ENCODE measurements at places on chromosomes 5 and 9.

DNA sequence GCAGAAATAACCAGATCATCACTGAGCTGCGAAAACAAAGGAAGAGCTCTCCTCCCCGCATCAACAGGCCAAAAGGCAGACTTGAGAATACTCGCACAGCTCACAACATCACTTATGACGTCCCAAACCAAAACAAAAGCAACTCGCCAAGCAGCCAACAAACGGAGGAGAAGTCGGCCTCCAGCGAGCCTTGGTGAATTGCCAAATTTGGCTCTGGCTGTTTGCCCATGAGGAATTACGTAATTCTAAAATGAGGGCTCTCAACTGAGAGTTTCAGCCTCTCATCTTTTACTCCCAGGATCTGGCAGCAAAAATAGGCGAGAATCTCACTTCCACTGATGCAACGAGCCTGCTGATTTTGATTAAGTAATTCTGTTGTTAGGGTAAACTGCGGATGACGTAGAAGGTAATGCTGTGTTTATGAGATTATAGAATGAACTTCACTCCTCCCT lies 51.7 kb upstream of the SEMA6A start:
- DNase-seq: no peak

- no peak for DNase-seq
These were observed 14.9 kb upstream of the CTXN3 start for GRCh38 chr5:127634007-127634406.

GRCh38 chr5:135266303-135266635 lies 132.8 kb downstream of the MACROH2A1 start:
- DNase-seq: no peak

DNA sequence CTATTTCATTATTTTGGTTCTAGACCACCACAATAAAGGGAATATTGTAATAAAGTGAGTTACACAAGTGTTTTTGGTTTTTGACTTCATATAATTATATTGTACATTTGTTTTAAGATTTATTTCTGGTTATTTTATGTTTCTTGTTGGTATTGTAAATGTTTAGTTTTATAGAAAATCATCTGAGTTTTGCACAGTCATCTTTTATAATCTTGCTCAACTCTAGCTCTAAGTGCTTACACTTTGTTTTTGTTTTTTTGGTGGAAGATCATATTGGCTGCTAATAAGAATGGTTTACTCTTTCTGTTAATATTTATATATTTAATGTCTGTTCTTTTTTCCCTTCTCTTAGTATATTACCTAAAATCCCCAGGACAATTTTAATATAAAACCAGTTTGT lies 135.0 kb downstream of the CNTLN start:
- DNase-seq: no peak

DNA sequence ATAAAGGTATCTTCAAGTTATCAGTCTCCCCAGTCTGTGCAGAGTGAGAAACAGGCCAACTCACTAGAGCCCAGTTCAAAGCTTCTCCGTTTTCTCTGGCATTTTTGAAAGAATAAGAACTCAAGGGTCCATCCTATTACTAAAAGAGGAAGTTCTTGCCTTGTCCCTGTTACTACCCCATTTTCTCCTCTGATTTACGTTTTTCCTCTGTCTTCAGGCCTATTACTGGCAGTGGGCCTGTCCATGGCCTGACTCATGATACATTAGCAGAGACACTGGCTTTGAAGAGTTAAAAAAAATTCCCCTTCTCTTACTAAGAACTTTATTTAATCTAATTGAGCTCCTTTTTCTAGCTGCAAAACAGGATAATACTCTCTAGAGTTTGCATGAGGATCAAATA lies 624.0 kb upstream of the KLF4 start:
- DNase-seq: no peak

GRCh38 chr9:38178237-38178636 lies 109.2 kb upstream of the SHB start:
- DNase-seq: no peak

DNA sequence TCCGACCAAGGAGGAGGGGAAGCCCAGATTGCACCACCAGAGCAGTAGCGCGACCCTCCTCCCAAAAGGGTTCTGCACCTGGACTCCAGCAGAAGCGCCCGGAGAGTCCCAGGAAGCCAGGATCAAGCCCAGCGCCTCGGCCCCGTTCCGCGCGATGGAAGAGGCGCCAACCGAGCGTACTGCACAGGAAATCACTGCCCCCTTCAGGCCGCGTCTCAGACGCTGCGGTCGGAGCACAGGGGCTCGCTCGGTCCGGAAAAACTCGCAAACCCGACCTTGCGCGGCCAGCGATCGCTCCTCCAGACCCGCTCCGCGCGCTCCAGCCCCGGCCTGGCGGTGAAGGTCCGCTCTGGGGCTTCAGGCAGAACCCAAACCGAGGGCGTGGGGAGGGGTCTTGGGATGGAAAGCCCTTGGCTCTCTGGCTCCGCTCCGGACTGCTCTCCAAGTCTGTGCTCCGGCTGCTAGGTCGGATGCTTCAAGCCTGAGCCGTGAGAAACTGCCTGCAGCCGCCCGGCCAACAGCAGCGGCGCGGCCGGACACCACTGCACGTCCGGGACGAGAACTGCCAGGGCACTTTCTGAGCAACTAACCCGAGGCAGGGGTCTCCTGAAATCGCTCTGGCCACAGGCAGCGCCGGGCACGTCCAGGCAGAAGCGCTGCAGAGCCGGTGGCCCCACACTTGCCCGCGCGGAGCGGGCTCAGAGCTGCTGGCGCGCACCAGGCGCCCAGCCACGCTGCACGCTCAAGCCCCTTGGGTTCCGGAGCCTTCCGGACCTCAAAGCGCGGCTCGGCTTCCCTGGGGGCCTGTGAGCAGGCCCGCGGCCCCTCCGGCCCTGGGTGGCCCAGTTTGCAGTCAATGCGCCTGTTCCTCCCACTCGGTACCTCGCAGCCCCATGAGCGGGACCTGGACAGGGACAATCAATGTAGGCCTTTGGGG lies 1.3 kb downstream of the GABBR2 start:
- no peak for DNase-seq

GRCh38 chr9:89405826-89406225 lies 87.5 kb downstream of the SECISBP2 start:
- no peak for DNase-seq

GRCh38 chr9:134294153-134295071 lies 31.8 kb upstream of the RXRA start:
- no peak for DNase-seq

DNA sequence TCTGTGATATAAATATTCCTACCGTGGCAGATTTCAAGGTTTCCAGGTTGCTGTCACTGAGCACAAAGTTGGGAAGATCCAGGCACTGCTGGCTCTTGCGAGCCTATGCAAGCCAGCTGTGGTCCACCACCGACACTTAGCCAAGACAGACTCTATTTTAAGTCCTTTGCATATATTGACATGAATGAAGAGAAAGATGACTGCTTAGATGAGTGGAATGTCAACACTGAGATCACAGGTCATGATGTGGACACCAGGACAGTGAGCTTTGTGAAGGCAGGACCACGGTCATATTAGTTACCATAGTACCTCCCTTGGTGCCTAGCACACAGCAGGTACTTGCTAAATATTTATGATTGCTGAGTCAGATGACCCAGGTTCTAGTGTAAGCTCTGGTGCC lies 217.0 kb downstream of the PAPPA start:
- no peak for DNase-seq

GRCh38 chr5:150272531-150272930 lies 17.0 kb downstream of the CAMK2A start:
- no peak for DNase-seq

All from activated T-helper 9 cell treated with anti-CD3 and anti-CD28 coated beads, Interleukin-2, amount 50 U/mL, for 16 hours (primary cell).